ENCODE measurements at places on chromosomes 5 and 9. TPM values are rescaled to one million over a fixed set of nuclear protein-coding genes. Genes with fewer than 3 reads are reported as not detected.

WWC1 gene
- total RNA-seq = 46.1 TPM

ANKRA2 gene
- total RNA-seq = 48.9 TPM

BNC2 gene
- total RNA-seq = 14.9 TPM

AQP7 gene
- total RNA-seq = 4.7 TPM

LHX3 gene
- total RNA-seq = not detected

MEIKIN gene
- not detected for total RNA-seq

GRXCR2 gene
- total RNA-seq = not detected

PTGS1 gene
- total RNA-seq = 4.0 TPM

ADAMTS6 gene
- total RNA-seq = 3.2 TPM

TAF1L gene
- 0.13 TPM for total RNA-seq

RAB3C gene
- 1.2 TPM for total RNA-seq

PRDM9 gene
- not detected for total RNA-seq

TGFBI gene
- total RNA-seq = 46.9 TPM

KLF4 gene
- total RNA-seq = 32.8 TPM

Data from thyroid gland (tissue), 4 donors.